ENCODE measurements at places on chromosomes 1 and 21.

DNA sequence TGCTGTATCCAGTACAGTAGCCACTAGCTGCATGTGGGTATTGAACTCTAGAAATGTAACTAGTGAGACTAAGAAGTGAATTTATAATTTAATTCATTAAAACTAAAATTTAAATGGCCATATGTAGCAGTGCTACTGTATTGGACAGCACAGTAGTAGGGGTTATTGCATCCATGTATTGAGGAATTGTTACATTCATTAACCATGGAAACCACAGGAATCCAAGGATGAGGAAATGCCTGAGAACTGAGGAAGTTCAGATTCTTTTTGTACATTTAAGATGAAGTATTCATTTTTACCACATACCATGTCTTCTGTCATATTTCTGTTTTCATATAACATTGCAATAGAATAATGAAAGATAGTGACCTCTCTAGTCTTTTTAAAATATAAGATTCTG is 2.6 kb downstream of the MTF2 start:
- DNase-seq, result peak; percentile 89

DNA sequence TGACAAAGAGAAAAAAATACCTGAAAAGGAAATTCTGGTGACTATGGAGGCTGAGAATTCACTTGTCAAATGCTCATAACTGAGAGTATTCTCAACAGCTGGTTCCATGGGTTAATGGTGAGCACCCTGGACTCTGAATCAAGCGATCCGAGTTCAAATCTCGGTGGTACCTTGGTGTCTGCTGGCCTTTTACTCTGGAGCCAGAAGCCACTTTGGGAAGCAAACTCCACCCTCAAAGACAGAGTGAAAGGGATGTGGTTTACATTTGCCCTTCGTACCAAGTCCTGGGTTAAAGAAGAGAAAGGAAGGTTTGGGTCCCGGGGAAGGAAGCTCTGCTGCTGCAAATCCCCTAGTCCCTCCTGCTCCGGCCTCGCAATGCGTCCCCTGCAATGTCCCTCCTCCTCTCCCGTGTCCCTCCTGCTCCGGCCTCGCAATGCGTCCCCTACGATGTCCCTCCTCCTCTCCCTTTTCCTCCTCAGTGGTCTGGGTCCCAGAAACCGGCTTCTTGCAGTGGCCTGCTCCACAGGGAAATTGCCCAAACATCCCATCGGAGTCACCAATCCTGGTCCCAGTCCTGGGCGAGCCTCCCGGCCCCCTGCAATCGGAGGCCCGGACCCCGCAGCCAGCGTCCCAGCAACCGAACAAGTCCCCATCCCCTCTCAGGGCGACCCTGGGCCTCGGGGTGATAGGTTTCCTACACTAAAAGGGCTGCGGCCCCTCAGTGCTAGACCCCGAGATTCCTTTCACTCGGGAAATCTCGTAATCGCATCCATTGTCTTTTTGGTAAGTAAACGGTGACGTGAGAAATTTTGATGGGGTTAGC is 129.4 kb downstream of the PPIAL4G start:
- DNase-seq, result peak; percentile 34

- peak; percentile 86 for DNase-seq
Observed at GRCh38 chr1:199272628-199273086, 633.8 kb downstream of the PTPRC start.

DNA sequence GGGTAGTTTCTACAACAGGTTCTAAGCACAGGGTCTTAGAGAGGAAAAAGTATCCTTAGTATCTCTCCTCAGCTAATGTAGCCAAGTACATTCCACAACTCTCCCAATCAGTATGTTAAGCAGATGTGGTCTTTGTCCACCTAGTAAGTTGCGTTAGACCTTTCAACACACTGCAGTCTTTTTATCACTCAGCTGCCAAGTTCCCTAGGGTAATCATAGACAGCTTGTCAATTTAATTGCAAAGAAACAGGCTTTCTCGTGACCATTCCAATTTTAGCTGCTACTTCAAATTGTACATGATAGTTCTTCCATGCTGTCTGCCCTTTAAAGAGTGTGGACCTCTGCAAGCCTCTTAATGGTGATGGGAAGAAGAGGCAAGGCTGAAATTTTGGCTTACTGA is 211.8 kb upstream of the PKN2 start:
- no peak for DNase-seq

DNA sequence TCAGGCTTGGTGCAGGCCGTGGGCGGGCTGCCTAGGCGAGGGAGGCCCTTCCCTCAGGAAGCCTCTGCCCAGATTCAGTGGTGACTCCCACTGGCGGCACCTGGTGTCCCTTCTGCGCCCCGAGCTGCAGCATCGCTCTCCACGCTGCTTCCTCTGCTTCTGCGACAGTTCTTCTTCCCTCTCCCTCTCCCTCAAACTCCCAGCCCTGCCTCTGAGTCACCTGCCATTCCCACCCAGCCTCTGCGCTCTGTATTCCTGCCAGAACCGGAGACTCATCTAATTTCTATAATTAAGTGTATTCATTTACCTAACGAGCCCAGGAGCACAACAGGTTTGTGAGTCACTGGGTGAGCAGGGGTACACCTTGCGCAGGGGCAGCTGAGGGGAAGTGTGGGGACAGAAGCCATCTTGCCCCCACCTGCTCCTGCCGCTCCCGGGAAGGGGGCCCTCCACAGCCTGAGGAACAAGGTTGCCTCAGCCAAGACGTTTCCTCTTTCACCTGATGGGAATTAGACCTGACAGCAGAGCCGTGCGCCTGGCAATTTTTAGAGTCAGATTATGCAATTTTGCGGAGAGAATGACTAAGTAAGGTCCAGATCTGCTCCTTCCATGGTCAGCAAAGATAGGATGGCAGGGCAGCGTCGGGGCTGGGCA is 19.4 kb downstream of the KCNC4 start:
- no peak for DNase-seq

DNA sequence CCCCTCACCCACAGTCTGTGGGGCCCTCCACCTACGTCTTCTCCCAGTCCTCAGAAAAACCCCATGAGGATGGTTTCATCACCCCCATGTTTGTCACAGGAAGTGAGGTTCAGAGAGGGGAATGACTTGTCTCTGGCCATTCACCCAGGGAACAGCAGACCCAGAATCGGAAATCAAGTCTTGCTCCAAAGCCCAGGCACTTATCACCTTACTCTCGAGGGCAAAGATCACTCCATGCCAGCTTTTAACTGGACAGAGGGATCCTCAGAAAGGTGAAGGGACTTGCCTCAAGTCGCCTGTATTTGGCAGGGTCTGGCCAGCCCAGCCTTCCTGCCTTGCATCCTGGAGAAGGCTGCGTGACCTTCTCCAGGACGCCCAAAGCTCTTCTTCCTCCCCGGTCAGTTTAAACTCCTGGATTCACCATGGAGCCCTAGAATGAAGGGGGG is 57.9 kb upstream of the SSBP3 start:
- DNase-seq, result no peak

DNA sequence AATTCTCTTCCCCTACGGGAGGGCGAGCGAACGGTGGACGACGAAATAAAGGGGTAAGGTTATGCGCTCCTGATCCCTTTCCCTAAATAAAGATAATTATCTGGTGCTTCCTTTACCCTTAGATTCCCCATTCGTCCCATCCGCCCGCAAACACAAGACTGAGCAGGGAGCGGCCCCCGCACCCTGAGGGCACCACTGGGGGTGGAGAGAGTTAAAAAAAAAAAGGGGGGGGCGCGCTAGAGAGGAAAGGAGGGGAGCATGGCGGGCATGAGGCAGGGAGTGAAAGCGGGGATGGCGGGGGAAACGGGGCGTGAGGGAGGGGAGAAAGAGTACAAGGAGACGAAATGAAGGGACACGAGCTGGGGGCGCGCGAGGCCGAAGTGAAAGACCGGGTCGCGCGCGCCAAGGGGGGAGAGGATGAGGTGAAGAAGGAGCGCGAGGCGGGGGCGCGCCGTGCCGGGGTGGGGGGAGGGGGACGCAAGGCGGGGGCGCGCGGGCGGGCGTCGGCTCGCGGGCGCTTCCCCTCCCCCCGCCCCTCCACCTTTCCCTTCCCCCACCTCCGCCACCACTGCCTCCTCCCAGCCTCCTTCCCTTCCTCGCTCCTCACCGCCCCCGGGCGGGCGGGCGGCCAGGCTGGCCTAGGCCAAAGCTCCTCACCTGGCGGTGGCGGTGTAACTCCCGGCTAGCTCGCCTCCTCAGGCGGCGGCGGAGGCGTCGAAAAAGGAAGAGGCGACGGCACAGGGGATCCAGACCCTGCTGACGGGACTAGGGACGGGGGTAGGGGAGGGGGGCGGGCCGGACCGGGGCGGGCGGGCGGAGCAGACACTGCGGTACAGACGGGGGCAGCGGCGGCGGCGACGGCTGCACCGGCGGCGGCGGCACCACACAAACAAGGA is 448 bp downstream of the GATAD2B start:
- peak; percentile 58 for DNase-seq

- no peak for DNase-seq
Observed at GRCh38 chr1:206471415-206471801, 1.1 kb downstream of the IKBKE start.

DNA sequence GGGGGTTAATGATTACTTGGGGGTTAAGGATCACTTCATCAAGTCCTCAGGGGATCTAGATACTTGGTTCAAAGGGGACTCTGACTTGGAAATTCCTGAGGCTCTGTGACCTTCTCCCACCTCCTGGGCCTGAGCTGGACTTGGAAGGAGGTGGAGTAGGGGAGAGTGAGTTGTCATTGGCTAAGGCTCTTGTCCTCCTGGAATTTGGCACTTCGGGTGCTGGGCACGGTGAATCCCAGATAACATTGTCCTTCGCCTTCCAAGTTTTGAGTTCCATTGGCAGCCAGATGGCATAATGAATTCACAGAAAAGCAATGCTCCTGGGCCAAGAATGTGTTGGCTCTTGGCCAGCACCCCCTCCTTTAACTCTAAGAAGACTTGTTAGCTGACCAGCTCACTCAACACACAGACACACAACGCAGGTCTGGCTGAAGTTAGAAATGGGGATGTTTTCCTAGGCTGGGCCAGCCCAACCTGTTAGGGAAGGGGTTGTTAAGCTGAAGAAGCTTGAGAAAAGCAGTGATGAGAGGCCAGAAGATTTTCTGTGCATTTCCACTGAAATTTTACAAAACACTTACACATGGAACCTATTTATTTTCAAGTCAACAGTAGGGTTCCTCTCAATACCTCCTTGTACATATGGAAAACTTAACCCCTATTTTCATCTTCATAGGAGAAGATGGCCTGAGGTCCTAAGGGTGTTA is 29.7 kb downstream of the SLC26A9 start:
- peak; percentile 25 for DNase-seq

- no peak for DNase-seq
Observed at GRCh38 chr1:39170731-39171667, 33.5 kb upstream of the MACF1 start.

- no peak for DNase-seq
Observed at GRCh38 chr1:62796221-62796620, 12.3 kb downstream of the ATG4C start.

DNA sequence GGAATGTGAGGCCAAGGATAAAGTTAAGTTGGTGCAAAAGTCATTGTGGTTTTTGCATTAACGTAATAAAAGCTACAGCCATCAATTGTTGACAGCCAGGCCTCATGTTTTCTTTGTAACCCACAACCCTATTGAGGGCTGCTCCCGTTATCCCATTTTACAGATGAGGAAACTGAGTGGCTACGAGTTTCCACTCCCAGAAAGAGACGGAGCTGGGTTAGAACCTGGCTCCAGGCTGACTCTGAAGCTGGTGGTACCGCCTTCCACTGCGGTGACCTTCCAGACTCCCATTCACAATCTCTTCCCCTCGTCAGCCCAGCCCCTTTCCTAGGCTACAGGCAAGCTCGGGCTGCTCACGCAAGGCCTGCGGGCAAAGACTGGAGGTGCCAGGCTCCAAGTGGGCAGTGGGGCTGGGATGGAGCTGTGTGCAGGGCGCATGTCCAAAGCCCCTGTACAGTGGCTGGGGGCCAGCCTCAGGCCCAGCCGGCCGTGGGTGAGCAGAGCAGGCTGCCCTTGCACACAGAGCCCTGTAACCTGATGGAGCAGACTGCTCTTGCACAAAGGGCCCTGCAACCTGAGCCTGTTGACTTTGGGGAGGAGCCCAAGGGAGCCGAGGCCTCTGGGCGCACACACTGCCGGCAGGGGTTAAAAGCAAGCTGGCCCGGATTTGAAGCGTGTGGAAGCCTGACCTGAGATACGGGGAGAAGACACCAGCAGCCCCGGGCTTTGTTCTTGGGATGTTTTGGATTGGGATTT is 97.4 kb upstream of the TMPRSS2 start:
- DNase-seq, result no peak

DNA sequence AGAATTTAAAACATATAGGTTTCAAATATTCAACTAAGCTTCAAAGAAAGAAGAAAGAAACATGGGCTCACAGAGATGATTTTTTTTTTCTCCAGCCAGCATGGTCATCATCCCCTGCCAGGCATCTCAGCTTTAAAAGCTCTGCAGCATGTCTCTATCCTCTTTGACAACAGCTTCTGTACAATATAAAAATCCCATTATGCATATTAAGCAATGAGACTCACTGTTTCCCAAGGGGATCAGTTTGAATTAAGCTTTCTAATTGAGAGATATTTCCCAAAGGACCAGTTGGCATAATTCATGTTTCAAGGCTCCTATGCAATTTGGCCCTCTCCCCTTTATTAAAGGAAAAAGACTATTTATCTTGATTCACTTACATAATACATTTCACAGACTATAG is 220.3 kb downstream of the GRIK1 start:
- no peak for DNase-seq

DNA sequence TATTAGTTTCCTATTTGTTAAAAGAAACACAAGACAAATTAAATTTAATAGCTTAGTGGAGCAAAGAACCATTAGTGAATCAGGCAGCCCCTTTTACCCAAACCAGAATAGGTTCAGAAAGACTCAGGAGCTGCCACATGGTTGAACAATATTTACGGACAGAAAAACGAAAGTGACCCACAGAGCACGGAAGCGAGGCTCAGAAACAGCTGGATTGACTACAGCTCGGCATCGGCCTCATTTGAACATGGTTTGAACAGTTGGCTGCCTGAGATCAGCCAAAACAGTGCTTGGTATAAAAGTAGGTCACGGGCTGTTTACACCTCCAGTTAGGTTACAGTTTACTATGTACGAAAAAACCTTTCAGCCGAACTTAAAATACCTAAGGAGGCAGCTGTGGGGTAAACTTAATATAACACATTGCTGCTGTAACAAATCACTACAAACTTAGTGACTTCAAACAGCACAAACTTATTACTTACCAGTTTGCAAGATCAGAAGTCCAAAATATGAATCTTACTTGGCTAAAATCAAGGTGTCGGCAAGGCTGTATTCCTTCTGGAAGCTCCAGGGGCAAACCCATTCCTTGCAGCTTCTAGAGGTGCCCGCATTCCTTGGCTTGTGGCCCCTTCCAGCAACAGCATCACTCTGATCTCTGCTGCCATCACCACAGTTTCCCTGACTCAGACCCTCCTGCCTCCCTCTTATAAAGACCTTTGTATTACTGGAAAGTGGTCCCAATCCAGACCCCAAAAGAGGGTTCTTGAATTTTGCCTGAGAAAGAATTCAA is 11.8 kb downstream of the PADI4 start:
- DNase-seq, result no peak
